ENCODE measurements at places on chromosomes 7 and 10.

DNA sequence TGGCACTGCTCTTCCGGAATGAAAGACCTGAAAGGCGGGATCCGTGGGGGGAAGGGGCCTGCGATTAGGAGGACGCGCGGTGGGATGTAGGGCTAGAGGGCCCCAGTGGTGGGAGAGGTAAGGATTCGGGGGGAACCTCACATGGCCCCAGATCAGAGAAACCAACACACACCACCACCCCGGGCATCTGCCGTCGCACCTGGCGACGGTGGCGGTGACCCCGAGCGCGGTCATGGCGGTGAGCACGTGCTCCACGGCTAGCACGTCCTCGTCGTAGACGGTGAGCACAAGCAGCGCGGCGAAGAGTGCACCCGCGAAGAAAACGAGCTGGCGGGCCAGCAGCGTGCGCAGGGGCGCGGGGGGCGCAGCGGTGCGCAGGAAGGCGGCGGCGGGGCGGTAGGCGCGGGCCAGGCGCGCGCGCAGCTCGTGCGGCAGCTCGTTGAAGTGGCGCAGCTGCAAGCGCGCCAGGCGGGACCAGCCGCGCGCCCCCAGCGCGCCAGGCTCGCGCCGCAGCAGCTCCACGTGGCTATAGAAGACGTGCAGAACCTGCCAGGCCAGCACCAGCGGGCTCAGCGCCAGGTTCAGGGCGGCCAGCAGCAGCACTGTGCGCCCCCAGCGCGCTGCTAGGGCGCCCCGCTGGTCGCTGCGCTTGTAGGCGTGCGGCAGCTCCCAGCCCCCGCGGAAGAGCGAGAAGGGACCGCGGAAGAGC lies 5.7 kb downstream of the ATG9B start:
- peak; percentile 81 for DNase-seq

- no peak for DNase-seq
These were observed 196.1 kb upstream of the TCF7L2 start for GRCh38 chr10:112753961-112754411.

DNA sequence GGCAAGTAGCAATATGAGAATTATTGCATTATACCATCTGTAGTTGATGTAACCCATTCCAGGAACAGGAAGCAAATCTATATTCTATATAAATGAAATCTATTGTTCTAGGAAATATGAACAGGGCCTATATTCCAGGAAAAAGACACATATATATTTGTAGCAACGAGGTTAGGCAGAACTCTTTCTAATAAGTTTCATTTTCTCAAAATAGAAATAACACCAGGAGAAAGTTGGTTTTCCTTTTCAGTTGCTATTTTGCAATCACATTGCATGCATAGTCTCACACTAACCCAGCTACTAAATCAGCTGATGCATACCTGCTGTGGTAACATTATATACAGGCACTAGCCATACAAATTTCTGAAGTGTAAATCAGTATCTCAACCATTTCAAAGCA lies 6.2 kb upstream of the IFIT2 start:
- no peak for DNase-seq

- DNase-seq: no peak
These were observed 303.5 kb upstream of the MGMT start for GRCh38 chr10:129163531-129163930.

DNA sequence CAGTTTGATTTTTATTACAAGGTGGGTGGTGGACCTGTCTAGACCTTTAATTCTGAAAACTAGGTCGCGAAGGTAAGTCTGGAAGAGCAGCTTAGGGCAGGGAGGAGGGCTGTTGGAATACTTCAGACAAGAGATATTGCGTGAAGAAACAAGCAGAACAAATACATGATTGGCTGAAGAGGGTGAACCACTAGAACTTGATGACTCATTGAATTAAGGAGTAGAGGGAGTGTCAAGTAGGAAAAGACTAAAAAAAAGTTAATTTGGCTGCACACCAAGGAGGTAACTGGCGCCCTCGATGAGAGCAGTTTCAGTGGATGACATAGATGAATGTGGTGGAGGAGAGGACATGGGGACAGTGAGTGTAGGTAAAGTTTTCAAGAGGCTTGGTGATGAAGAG lies 41.3 kb downstream of the WNT2 start:
- DNase-seq: no peak

GRCh38 chr10:94315975-94316464 lies 46.7 kb downstream of the NOC3L start:
- DNase-seq: no peak

DNA sequence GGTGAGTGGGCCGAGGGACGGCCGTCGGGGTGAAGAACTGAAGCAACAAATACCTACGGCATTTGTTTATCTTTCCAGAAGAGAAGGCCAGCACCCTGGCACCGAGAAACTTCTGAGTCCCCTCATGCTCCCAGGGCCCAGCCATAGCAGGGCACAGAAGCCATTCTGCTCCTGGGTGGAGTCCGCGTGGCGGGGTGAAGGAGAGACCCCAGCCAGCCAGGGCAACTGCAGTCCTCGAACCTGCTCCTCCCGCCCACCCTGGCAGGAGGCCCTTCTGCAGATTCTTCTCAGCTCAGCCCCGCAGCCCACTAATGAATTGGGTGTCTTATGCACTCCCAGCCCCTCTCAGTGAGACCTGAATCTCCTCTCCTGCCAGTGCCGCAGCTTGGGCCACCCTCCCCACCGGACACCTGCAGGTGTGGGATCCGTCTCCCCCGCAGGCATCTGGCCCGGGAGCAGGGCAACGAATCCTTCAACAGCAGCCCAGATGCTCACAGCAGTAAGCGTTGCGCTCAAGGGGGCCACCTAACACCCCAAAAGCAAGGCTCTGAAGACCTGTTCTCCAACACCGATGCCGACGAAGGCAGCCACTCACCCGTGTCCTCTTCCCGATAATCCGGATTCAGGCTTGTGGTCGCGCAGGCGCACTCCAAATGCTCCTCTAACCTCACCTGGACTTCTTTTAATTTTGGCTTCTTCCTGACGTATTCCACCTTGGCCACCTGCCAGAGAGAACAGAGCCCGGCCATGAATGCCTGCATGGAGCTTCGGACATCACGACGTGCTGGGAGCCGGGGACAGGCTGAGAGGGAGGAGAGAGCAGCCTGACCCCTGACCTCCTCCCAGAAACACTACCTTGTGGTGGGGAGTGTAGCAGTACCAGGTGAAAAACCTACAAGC lies 18.9 kb downstream of the PDGFA start:
- DNase-seq: no peak

- DNase-seq: no peak
These were observed 52.5 kb upstream of the PPP2R2D start for GRCh38 chr10:131848296-131848695.

DNA sequence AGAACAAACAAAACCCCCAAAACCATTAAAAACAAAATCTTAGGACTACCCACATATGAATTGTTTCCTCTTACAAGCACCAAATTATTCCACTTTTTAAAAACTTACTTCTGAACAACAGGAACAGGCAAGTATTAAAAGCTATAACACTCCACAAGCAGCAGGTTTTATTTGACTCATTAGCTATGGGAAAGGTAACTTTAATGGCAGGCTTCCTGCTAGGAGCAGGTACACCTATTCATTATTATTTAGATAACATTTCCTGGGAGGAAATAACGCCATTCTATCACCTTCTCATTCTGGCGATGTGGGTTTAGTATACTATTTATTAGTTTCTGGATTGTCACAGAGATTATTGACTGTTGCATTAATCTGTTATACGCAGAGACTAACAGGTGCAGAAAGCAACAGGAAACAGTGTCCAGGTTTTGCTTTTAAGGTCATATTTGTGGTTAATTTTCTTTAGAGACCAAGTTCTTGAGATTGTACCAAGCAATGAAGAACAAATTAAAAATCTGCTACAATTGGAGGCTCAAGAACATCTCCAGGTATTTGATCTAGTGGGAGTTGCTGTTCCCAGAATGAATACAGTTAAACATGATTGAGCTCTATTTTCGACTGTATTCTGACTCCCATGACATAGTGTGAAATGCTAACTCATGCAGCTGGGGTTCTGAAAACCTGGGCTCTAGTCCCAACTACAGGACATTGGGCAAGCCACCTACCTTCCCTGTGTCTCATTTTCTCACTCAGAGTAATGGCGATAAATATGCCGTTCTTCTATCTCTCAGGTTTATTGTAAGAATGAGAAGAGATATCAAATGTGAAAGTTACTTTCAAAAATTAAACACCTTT lies 2.0 kb downstream of the CPA2 start:
- DNase-seq: no peak

DNA sequence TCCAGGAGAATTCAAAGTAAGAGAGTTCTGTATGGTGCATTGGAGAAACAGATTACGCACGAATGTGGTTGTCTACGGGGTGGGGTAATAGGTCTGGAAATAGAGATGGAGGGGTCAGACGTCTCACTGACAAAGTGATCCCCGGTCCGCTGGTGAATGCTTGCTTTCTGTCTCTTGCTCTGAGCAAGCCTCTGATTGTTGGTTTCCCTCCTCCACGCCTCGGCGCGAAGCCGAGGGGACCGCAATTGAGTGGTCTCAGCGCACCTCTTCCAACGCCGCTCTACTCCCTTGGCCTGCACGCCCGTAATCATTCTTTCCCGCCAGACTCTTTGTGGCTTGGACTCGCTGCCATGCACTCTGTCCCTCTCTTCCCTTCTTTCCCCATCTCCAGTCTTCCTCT lies 46.5 kb upstream of the PFKP start:
- DNase-seq: no peak

GRCh38 chr10:112774210-112774609 lies 175.8 kb upstream of the TCF7L2 start:
- DNase-seq: no peak

- DNase-seq: no peak
These were observed at the start of gene NEBL for GRCh38 chr10:20897146-20897825. NEBL (minus strand) TSS chr10:20897311; CDS start chr10:20897205, 106 bp downstream.

DNA sequence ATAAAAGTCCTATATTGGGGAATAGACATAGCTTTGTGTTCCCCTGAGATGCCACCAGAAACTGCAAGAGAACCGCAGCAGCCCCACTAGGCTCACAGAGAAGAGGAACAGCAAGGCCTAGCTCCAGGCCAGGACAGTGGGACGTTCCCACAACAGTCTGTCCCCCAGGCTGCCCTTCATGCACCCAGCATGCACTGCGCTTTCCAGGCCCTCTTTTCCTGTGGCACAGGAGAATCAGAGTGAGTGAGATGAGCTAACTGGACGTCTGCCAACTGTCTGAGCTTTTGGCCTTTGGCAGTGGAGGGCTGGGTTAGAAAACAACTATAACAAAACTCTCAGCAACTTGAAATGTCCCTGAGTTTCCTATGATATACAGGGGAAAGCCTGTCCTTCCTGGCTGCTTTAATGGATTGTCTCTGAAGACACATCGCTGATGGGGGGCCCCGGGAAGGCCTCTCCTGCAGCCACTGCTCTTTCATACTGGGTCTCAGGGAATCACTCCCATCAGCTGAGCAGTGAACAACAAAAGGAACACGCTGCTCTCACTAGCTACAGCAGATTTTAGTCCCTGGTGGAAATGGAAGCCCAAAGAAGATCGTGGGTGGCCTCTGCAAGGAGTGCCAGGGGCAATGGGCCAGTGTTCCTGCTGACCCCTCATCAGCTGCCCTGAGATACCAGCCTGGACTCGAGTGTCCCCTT lies 53.5 kb downstream of the PODXL start:
- no peak for DNase-seq

DNA sequence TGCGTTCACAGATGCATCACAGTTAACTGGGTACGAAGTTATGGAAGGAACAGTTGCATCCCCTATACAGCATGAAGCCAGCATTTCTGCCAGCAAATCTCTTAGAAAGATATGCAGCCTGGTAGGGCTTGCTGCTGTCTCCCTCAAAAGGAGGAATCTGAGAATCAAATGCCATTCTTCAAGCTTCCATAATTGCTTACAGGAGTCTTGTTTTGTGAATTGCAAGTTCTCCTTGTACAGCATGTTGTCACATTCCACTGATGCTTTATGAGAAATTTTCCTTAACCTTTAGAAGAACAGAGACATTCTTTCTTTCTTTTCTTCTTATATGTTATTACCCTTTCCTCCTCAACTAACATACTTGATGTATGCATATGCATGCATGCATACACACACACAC lies 134.6 kb downstream of the CHRM2 start:
- DNase-seq: no peak

- DNase-seq: peak; percentile 86
These were observed 861 bp upstream of the TSPAN14 start for GRCh38 chr10:80453056-80453841.

- no peak for DNase-seq
These were observed 14.8 kb downstream of the COL13A1 start for GRCh38 chr10:69816521-69816920.

GRCh38 chr10:31399631-31400030 lies 80.6 kb downstream of the ZEB1 start:
- DNase-seq: no peak

DNA sequence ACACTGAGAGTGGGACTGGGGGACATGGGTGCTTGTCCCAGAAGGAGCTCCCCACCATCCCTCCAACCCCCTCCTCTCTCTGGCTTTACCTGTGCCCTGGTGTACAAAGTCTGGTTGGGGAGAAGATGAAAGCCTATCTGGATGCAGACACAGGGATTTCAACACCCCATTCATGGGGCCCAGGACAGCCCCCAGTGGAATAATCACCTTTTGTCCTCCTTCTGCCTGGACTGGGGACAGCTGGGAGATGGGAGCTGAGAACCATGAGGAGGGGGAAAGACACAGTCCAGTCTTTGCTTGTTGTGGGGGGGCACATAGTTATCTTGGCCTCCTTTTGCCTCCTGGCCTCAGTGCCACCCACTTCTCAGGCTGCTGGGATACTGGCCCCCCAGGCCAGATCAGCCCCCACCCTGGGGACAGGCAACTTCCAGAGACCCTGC lies 1.4 kb downstream of the SSC4D start:
- no peak for DNase-seq

DNA sequence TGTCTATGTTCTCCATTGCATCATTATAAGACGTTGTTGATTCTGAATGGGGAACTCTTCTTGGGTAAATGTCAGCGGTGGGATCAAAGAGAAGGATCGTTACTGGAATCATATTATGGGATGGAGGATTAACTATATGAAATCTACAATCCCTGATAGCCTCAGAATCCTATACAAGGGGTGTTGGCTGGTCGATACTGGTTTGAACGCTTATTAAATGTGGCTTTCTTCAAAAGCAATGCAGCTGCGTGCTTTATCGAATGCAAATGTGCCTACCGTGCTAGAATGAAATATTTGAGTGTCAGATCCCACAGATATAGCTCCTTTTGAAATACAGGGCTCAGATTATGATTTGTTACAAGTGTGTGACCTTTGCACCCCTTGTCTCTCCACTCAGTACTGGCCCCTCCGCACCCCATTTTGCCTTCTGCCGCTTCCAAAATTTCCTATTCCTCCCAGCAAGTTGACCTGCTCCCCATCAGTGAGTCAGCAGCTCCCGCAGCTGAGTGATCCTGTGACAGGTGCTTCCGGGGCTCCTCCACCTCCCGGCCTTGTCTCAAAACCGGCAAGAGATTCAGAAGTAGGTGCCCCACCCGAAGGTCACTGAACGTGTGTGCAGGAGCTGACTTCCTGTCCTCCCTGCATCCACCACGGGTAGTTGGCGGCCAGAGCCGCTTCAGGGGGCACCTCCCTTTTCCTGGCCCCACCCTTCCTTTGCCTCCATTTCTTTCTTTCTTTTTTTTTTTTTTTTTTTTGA lies 76.6 kb downstream of the PTPRE start:
- DNase-seq: no peak

DNA sequence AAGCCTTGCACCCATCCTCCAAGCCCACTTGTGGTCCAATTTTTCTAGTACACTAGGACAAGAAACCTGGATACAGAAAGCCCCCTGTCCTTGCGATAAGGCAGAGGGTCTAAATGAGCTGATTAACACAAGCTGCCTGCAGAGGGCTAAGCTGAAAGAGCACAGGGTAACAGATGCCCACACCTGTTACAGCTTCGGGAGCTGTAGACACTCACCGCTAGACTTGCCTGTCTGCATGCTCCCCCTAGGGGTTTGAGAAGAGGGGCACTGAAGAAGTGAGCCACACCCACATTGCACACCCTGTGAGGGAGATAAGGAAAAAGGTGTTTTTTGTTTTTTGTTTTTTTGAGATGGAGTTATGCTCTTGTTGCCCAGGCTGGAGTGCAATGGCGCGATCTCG lies 386.5 kb upstream of the AUTS2 start:
- no peak for DNase-seq

All from retina (tissue), 1 donor.